ENCODE measurements at places on chromosomes 3 and 15.
A peak's percentile ranks its signal among the peaks of the same experiment; 100 is the strongest.

GRCh38 chr3:197175503-197175902, 122.9 kb downstream of the DLG1 start:
- DNase-seq: no peak

DNA sequence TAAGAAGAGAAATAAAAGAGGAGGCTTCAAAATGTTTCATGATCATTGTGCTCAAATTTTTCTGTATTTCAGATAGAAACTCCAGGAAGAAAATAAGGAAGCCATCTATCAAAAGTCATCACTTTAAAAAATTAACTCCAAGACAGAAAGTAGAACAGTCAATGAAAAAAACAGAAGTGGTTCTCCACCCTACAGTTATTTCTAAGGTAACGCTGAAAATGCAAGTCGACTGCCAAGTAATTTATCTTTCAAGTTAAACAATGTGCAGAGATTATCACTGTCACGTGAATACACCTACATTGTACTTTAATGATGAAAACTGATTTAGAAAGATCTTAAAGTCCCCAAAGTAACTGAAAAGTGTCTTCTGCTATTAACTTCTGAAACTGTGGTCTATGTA, 78.5 kb upstream of the SNRPA1 start:
- DNase-seq: no peak

DNA sequence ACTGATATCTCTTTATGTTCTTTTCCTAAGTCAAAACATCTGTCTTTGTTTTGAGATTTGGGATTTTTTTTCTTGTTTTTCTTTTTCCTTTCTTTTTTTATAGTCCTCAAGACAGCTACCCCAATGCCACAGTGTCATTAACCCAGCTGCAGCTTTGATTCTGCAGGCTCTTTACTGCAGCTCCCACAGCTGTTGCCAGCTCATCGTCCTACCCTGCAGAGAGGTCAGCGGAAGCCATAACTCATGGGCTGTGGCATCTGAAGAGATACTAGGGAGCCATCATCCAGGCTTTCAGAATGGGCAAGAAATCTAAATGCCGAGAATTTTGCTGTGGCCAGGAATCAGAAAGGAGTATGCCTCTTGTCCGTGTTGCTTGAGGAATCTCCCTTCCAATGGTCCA, 44.3 kb upstream of the SLC24A5 start:
- no peak for DNase-seq

DNA sequence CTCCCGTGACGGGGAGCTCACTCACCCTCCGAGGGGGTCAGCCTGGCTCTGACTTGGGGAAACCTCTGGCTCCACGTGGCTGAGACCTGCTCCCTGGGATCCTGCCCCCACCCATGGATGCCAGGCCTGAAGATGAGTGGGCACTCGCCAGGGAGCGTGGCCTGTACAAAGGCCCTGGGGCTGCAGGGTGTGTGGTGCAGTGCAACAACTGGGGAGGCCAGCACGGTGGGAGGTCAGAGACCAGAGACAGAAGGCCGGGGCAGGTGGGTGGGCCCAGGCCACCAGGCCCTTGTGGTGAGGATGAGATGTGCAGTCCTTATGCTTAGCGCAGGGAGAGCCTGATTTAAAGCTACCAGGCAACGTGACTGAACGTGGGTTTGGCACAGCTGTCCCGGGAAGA, 5.0 kb downstream of the DNAJB8 start:
- no peak for DNase-seq

DNA sequence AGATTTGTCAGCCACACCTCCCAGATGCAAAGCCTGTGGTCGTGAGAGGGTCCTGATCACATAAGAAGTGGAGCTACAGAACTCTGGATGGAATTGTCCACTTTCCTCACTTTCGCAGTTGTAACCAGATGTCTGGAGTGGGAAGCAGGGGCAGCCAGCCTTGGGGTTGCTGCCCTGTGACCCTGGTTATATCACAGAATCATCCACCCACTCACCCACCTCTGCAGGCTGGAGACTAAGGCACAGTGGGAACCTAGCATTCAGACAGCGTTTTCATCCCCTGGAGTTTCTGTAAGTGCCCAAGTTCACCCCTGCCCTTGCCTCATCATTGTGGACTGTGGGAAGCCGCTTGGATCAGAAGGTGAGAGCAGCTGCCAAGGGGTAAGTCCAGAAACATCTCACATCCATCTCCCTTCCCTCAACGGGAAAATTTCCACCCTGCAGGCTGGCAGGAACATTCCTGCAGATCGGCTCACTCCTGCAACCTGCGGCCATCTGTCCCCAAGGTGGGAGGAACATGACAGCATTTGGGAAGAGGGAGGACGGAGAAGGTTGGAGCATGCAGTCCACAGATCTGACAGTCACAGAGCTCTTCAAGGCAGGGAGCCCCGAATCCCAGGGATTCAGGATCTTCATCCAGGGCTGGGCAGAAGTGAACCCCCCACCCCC, 2.9 kb upstream of the IQSEC1 start:
- no peak for DNase-seq

GRCh38 chr15:25208735-25209134, 230.1 kb downstream of the UBE3A start:
- DNase-seq: no peak

- DNase-seq: no peak
These were observed 88.2 kb downstream of the GPR156 start for GRCh38 chr3:120196812-120197211.

GRCh38 chr3:96994988-96995387, 180.6 kb downstream of the EPHA6 start:
- DNase-seq: no peak

DNA sequence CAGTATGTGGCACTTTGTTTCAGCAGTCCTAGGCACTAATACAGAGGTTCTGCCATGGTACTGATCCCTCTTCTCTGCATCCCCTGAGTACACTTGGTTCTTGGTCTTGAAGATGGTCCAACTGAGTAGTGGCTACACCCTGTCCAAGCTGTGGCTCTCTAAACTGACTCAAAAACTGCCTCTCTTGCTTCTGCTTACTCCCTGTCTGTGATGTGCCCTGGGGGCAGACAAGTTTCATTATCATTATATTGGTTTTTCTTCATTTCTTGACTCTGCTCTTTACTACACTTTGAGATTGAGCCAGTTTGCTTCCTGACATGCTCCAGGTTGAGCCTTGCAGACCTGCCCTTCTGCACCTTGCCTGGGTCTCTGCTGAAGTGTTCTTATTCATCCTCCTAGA, 18.9 kb upstream of the ST3GAL6 start:
- no peak for DNase-seq

- DNase-seq: no peak
These were observed 40.1 kb downstream of the FBLN2 start for GRCh38 chr3:13588993-13589392.

DNA sequence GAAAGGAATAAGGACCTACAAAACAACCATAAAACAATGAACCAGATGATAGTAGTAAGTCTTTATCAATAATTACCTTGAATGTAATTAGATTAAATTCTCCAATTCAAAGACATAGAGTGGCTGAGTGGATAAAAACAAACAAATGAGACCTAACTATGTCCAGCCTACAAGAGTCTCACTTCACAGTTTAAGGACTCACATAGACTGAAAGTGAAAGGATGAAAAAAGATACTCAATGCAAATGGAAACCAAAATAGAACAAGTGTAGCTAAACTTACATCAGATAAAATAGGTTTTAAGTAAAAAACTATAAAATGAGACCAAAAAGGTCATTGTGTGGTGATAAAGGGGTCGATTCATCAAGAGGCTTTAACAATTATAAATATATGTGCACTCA, 21.9 kb upstream of the NR1I2 start:
- DNase-seq: no peak

DNA sequence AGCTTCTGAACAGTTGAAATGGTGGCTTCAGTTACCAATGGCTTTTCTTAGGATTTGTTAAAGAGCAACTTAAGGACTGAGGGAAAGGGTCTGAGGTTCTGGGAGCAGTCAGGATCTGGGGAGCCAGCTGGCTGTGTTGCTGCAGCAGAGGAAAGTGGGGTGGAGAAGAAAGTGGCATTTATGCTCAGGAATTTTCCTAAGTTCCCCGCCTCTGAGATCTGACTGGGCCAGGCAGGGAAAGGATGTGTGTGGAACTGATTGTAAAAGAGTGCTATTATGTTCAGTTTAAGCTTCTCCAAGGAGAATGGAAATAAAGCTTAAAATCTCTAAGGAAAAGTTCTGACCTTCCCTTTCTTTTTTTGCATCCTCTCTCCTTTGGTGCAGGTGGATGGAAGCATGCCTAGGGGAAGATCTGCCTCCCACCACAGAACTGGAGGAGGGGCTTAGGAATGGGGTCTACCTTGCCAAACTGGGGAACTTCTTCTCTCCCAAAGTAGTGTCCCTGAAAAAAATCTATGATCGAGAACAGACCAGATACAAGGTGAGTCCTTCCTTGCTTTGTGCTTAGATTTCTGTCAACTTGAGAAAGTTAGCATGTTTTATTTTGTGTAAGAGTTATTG, 37.8 kb downstream of the IQGAP1 start:
- DNase-seq: no peak

- DNase-seq: no peak
These were observed 179.2 kb downstream of the RORA start for GRCh38 chr15:61049934-61050333.

- DNase-seq: no peak
These were observed 32.3 kb upstream of the MFSD1 start for GRCh38 chr3:158769549-158769948.

GRCh38 chr3:192060160-192060781, 599.3 kb downstream of the PYDC2 start:
- no peak for DNase-seq

DNA sequence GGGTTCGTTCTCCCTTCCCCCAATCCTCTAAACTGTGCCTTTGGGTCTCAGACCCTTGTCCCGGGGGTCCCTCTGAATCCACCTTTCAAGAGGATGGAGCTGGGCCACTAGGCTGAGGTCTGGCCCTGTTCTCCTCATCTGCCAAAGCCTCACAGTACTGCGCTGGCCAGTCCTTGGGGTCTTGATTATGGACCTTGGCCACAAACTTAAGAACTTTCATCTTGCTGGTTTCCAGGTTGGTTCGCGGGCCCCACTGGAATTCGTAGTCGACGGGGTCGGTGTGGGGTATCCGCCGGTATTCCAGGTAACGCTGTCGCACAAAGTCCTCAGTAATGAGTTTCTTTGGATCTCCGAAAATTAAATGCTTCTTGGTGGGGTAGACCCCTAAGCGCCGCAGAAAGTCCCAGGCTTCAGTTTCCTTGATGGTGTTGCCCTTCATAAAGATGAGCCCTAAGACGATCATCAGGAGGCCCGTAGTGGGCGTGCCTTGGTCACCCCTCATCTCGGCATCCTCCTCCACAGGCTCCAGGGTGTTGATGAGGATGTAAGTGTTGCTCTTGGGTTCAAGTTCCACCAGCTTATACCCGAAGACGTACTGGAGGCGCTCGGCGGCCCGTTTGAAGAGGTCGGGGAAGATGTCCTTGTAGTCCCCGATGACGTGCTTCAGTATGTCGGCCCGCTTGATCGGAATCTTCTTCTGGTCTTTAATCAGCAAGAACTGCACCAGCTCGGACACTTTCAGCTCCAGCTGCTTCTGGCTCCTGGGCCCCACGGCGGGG, 727 bp downstream of the NSMCE3 start:
- DNase-seq: peak; percentile 74

- no peak for DNase-seq
These were observed 83.1 kb downstream of the MYO5A start for GRCh38 chr15:52445553-52445952.

- no peak for DNase-seq
These were observed 268.5 kb upstream of the TMC3 start for GRCh38 chr15:81642451-81642990.

- DNase-seq: no peak
These were observed 96.7 kb downstream of the LRTM1 start for GRCh38 chr3:54831112-54831511.

DNA sequence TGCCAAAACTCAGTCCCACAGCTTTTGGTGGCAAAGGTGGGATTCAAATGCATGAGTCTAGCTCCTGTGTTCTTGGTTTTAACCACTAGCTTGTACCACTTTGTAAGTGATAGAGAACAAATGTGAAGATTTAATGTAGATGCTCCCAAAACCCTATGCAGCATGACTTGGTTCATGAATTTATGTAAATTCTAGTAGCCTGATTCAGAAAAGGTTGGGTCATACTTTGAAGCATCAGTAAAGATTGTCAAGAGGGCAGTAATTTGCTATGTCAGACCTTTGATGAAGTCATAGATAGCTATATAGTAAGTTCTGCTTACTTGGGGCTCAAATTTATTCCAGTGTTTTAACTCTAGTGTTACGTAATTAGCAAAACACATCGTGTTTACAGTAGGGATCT, 75.6 kb downstream of the VPS8 start:
- DNase-seq: no peak

DNA sequence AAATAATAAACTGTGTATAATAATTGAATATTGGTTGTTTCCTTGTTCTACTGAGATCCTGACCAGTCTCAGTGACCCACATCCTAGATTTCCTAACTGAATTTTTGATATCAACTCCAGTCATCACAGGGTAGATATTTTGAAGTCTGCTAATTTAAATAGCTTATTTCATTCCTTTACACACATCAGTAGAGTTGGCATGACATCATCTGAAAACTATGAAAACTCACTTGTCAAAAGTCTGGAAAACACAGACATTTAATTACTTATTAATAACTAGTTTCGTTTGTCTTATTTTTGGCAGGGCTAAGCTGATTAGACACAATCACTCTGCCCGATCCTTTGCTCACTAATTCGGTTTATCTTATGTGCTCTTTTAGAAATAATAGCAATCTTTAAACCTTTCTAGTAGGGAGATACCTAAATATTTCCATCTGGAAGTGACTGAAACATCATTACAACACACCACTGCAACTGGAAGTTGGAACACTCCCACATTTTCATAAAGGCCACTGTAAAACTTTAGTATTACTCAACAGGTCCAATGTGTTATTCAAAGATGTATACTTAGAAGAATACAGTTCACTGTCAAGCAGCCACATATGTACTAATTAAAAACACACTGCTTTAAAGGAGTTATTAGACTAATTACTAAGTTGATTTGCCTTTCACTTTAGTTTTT, 198.4 kb upstream of the ZNF717 start:
- no peak for DNase-seq

Measured in T-helper 2 cell (primary cell).